ENCODE measurements at places on chromosomes 1 and 21.

- no peak for DNase-seq
Observed at GRCh38 chr1:201647094-201647493, 108.2 kb downstream of the NAV1 start.

DNA sequence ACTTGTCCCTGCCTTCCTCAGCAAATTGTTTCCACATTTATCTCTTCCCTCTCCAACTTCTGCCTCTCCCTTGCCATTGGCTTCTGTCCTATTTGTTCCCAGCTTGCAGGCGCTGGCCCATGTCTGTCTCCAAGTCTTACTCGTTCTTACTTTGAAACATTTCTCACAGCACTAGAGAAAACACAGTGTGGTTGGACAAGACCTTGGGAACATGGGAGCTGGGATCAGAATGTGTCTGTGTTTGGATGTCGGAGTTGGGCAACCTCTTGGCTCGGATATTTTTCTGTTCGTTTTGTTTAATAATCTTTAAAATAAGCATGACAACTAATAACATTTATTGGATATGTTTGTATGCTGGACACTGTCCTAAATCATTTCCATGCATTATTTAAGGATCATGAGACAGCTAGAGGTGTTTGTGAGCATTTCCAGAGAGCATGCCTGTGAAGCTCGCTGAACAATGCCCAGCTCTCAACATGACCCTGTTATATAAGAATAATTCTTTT lies 5.9 kb upstream of the BRWD1 start:
- no peak for DNase-seq

DNA sequence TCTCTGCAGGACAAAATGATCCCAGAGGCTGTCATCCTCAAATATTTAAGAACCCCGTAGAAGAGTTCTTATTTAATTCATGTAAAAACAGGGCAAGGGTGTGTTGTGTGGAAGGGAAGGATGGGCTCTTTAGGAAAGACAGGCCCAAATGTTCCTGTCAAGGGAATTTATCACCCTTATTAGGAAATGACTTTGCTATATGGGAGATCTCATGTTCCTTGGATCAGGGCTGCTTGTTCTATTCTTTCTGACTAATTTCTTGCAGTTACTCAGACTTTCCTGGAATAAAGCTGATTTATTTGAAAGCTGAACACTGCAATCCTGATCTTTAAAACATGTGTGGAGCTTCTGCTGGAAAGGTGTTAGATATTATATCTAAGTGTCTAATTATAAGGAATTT lies 72.8 kb downstream of the SELENOF start:
- DNase-seq = no peak

- peak; percentile 84 for DNase-seq
Observed at GRCh38 chr1:63522891-63523728, at the start of the genes EFCAB7 and ITGB3BP. Gene EFCAB7, plus strand, starts transcription at chr1:63523525. Its CDS starts 2,048 bp downstream, at chr1:63525573. Gene ITGB3BP, minus strand, starts transcription at chr1:63523225. Its CDS starts 92 bp downstream, at chr1:63523133.

- DNase-seq = no peak
Observed at GRCh38 chr1:235843461-235843961, 23.2 kb downstream of the LYST start.

GRCh38 chr1:56566061-56566744 lies 13.2 kb downstream of the PLPP3 start:
- no peak for DNase-seq

GRCh38 chr1:41812051-41812450 lies 106.7 kb downstream of the HIVEP3 start:
- no peak for DNase-seq

- DNase-seq = no peak
Observed at GRCh38 chr21:28675331-28676041, 317.2 kb downstream of the LTN1 start.

- DNase-seq = no peak
Observed at GRCh38 chr1:233075915-233076295, 125.5 kb downstream of the NTPCR start.

GRCh38 chr21:40846103-40846502 lies 855 bp downstream of the DSCAM start:
- DNase-seq = no peak

GRCh38 chr1:202107801-202108731 lies 14.7 kb upstream of the GPR37L1 start:
- no peak for DNase-seq

- no peak for DNase-seq
Observed at GRCh38 chr21:44918107-44918470, 2.6 kb downstream of the ITGB2 start.

DNA sequence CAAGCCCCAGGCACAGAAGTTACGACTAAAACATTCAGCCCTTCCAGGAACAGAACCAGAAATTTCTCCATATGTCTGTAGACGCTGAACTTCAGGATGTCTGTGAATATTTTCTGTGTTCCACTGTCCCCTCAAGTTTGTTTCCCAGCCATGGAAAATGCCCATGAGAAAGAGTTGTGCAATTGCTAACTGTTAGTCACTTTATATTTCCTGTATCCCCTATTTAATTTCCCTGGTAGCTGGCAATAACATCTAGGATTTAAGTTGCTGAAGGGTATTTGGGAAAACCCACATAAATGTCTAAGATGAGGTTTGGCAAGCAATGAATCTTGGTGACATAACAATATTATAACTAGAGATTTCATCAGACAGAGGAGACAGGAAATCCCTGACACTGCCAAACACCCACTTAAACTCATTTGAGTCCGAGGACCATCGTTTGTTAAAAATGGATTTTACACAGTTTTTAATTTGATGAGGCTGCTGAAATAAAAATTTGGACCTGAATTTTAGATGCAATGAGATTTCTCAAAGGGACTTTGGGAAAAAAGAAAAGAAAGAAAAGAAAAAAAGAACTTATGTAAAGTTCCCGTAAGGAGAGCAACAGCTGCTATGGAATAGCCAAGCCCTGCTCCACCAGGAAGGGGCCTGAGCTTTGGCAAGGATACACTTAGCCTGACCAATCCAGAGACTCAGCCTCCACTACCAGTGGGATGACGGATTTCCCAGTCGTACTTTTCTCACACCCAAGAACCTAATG lies 21.8 kb upstream of the ERRFI1 start:
- no peak for DNase-seq

GRCh38 chr1:218536296-218536986 lies 191.3 kb downstream of the TGFB2 start:
- no peak for DNase-seq

- no peak for DNase-seq
Observed at GRCh38 chr1:183884526-183884925, 79.6 kb downstream of the RGL1 start.

GRCh38 chr1:154765970-154766369 lies 104.1 kb downstream of the KCNN3 start:
- DNase-seq = peak; percentile 50

DNA sequence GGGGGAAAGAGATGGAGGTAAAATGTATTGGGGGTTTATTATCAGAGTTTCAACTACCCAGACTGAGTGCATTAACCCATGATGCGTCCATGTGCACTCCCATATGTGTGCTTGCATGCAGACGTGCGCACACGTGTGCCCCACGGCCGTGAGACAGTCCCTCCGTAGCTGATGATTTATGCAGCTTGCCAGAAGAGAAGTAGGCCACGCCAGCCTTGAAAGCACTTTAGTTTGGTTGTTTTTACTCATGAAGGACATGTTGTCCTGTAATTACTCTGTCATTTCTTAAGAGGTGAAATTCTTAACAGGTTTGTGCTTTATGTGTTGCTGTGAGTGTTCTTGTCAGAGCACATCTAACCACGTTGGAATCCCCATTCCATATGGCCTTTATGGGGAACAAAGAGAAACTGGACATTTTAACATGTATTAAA lies 467.8 kb downstream of the LMO4 start:
- DNase-seq = no peak

DNA sequence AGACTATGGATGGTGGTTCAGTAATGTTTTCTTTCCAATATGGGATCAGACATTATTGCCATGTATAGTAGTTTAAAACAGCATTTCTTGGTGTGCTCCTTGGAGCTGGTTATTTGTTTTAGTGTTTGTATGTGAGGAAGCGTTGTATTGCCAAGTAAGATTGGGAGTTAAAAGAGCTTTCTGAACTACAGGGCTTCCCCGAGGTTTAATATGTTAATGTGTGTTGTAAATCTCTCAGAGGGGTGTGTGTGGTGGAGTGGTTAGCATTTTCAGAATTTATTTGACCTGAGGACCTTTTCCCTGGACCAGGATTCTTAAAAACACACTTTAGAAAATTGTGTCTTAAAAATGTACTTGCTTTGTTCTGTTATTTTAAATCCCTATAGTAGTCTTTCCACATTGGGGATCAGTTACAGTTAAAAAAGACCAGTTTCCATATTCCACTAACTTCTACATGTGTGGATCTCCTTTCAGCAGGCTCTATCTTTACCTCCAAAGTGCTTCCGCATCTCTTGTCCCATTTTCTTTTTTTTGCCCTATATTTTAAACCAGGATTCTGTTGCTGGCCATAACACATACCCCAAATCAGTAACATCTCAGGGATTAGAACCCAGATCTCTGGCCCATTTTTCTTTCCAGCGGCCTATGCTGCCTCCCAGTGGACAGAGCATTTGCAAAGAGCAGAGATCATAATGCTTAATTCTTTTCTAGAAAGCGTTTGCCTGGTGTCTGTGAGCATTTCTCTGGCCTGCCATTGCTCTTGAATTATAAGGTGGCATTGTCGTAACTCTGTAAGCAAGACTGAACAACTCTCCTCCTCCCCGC lies 58.6 kb downstream of the PBX1 start:
- DNase-seq = no peak

DNA sequence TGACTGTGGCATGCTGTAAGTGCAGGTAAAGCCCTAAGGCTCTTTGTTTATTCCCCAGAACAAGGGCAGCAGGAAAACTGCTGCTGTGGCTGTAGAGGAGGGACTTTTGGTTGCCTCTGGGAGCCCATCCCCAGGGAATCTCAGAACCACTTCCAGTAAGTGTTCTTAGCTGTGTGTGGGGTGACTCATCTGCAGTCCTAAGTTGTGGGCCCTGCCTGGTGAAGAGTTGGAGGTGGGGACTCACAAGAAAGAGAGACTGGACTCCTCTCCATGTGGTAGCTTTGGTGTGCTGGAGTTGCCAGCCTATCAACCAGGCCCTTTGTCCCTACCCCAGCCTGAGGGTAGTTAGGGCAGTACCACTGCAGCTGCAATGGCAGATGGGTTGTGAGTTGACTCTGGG lies 24.0 kb upstream of the DENND1B start:
- DNase-seq = no peak

GRCh38 chr21:21238629-21239400 lies 240.6 kb downstream of the NCAM2 start:
- DNase-seq = no peak

DNA sequence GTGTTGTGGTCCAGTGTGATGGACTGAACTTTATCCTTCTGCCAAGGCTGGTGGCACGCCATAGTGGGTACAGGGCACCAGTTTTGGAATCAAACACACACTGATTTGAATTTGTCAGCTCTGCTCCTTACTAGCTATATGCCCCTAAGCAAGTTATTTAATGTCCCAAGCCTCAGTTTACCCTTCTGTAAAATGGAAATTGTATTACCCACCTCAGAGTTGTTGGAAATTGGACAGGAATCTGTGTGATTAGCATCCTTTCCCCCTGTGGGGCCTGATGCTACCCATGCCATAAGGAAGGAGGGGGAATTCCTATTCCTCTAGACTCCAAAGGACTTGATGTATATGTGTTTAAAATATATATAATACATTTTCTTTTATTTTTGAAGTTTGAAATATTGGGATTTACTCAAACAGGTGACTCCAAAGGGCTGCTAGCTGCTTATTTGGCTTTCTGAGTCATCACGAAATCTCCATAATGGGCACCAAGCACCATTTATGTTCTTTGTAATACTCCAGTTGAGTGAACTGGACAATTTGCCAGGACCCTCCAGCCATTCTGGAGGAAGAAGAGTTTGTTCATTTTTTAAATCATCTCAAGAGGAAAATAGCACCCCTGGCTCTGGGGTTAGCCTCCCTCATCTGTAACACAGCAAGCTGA lies 224.5 kb upstream of the TMEM51 start:
- no peak for DNase-seq

GRCh38 chr1:221858818-221859611 lies 117.1 kb upstream of the DUSP10 start:
- no peak for DNase-seq

DNA sequence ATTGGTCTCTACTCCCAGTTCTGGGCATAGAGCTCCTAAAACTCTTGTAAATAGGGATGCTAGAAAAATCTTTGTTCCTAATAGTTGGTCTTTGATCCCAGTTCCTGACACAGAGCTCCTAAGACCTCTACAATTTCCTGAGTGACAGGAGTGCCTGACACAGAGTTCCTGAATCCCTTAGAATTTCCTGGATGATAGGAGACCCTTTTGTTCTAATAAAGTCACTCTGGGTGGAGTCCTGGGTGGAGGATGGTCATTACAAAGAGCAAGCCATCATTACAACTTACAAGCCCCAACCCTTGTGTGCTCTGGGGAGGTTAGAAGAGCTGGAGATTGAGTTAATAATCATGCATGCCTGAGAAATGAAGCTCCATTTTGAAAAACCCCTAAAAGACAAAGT lies 58.4 kb downstream of the ZZZ3 start:
- DNase-seq = no peak

GRCh38 chr1:180920702-180921101 lies 8.0 kb downstream of the KIAA1614 start:
- DNase-seq = no peak

- no peak for DNase-seq
Observed at GRCh38 chr1:234613128-234613875, 3.3 kb upstream of the IRF2BP2 start.

DNA sequence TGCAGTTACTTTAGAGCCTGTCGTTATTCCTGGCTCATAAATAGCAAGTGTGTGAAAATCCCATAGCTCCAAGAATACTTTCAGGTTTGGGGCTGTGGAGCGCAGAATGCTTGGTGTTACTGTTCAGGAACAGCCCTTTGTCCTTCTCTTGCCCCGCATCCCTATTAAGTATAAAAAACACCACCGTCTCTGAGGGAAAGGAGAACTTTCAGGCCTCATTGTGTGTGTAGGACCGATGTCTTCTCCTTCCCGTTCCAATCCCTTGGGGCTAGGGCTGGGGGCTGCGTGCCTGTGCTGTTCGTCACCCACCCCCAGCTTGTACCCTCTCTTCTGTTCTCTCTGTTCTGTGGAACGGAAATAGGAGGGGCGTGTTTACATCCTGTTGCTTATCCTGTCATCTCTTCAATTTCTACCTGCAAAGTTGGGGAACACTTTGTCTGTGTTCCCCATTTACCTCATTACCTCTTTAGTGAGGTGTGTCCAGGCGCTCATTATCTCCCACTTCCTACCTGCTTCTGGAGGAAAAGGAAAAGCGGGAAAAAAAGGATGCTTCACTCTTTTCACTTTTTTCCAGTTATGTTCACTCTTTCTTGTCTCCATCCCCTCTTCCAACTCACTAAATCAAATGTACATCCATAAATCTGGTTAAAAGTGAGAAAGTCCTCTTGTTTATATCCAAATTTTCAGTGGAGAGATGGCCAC lies 788 bp upstream of the TXNIP start:
- peak; percentile 53 for DNase-seq

GRCh38 chr1:67672260-67672803 lies 12.7 kb upstream of the GADD45A start:
- no peak for DNase-seq

DNA sequence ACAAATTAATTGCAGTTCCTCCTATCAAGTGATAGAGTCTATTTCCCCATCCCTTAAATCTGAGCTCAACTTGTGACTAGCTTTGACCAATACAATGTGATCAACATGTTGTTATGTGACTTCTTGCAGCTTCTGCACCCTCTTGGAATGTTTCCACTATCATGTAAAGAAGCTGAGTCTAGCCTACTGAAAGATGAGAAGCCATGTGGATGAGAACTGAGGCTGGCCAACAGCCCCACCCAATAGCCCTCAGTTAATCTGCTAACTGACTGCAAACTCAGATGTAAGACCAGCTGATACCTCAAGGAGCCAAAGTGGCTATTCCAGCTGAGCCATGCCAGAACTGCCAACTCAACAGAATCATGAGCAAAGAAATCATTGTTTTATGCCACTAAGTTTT lies 44.0 kb downstream of the LYST start:
- DNase-seq = no peak

- DNase-seq = no peak
Observed at GRCh38 chr21:44942566-44942965, 2.7 kb downstream of the SLX9 start.
